ENCODE measurements at places on chromosomes 1 and 21.
A peak's percentile ranks its signal among the peaks of the same experiment; 100 is the strongest.

DNA sequence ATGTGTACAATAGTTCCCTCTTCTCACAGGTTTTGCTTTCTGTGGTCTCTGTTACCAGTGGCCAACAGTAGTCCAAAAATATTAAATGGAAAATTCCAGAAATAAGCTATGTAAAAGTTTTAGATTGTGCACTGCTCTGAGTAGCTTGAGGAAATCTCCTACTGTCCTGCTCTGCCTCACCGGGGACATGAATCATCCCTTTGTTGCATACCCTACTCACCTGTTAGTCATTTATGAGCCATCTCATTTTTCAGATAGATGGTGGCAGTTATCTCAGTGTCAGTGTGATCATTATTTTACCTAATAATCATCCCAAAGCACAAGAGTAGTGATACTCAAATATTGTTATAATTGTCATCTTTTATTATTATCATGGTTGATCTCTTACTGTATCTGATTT, 688.1 kb downstream of the PLA2G4A start:
- no peak for DNase-seq

DNA sequence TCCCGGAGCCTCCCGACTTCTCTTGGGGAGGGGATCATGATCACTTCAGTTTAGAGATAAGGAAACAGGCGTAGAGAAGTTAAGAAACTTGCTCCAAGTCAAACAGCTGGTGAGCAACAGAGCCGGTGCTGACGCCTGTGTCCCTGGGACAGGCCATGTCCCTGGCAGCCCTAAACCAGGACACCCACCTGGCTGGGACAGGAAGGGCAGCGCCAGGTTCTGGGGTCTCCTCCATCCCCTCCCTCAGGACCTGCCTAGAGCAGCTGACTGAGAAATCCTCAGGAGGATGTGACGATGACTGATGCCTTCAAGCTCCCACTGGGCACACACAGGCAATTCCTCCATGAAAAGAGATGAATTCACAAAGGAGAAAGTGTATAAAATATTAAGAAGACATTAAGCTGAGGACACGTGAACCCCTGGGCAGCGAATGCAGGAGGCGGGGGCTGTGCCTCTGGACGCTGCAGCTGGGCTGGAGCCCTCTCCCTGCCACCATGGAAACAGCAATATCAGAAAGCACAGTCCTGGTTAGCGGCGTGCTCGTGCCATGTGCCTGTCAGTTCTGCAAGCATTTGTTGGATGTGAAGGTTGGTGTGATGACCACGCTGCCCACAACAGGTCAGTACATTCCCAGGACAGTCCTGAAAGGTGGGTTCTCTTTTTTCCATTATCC, 40.1 kb upstream of the C1orf174 start:
- DNase-seq, result no peak

DNA sequence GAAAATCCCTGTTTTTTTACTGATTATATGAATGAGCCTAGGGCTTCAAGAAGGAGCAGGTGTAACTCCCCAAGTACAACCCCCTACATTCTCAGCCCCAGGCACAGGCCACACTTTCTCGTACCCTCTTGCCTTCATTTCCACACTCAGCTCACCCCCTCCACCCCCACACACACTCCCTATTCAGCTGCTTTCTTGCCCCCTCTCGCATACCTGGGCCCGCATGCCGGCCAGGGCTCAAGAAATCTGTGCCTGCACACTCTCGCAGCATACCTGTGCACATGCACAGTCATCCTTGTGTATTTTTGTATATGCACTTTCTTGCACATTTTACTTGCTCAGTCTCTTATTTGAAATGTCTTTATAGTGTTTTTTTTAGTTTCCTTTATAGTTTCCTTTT, 2.0 kb downstream of the PTPRF start:
- DNase-seq, result no peak

GRCh38 chr1:59316497-59317128, 19.7 kb downstream of the FGGY start:
- no peak for DNase-seq

GRCh38 chr1:58839846-58840835, 56.3 kb upstream of the JUN start:
- DNase-seq, result no peak

DNA sequence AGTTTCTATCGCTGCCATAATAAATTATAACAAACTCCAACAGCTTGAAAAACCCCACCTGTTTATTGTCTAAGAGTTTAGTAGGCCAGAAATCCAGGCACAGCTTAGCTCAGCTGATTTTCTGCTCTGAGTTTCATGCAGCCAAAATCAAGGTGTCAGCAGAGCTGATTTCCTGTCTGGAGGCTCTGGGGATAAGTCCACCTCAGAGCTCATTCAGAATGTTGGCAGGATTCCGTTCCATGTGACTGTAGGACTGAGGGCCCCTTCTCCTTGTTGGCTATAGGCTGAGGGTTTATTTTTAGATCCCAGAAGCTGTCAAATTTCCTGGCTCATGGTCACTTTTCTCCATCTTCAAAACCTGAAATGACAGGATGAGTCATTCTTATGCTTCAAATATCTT, 91.6 kb upstream of the CHODL start:
- no peak for DNase-seq

DNA sequence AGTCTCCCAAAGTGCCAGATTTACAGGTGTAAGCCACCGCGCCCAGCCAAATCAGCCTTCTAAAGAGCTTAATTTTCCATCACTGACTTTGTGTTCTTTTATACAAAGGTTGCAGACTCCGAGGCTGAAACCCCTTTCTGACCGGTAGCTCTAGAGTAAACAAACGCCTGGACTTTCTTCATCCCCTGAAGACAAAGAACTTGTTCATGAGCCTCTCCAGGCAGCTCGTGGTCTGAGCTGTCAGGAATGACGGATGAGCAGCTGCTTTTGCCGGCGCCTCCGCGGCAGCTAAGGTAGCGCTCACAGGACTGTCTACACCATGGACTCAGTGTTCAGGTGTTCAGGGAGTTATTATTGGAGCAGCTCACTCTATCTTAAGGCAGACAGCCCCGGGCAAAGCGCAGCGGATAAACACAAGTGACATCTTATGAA, 128.5 kb upstream of the ERRFI1 start:
- no peak for DNase-seq

- no peak for DNase-seq
These were observed 259.9 kb upstream of the RAB4A start for GRCh38 chr1:229011022-229011421.

- no peak for DNase-seq
These were observed 33.3 kb upstream of the ERG start for GRCh38 chr21:38531591-38531990.

GRCh38 chr1:23908453-23909341, 4.5 kb downstream of the CNR2 start:
- DNase-seq, result peak; percentile 58

- no peak for DNase-seq
These were observed 376.4 kb upstream of the KAZN start for GRCh38 chr1:14222086-14222485.

DNA sequence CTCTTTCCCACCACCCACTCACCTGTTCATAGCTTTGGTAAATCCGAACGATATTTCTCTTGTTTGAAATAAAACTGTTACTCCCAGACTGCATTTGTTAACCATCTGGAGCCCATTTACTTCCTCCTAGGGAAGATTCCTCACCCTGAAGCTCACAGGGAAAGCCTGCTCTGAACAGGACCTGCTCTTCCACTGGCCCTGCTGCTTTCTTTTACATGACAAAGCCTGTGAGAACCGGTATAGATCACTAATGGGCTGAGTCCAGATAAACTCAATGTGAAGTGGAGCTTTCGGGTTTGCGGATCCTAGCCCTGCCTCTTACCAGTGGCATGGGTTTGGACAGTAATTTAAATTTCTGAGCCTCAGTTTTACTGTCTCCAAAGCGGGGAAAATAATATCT, 45.2 kb downstream of the FAM163A start:
- no peak for DNase-seq

DNA sequence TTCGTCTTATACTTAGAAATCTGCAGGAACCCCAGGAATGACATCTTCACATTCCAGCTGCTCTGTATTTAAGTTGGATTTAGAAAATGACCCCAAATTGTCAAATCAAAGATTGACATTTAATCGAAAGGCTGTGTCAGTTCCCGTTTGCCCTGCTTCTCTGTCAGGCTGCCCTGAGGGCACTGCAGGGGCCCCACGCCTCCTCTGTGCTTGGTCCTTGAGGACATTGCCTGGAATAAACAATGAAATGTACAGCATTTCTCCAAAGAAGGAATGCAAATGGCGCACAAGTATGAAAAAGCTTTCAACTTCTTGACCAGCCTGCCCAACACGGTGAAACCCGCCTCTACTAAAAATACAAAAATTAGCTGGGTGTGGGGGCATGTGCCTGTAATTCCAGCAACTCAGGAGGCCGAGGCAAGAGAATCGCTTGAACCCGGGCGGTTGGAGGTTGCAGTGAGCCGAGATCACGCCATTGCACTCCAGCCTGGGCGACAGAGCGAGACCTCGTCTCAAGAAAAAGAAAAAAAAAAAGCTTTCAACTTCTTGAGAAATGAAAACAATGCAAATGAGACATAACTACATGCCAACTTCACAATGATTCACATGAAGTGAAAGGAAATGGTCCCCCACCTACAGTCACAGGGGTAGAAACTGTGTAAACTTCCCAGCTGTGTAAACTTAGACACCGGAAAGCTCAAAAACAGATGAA, 3.0 kb downstream of the TMPRSS3 start:
- no peak for DNase-seq

DNA sequence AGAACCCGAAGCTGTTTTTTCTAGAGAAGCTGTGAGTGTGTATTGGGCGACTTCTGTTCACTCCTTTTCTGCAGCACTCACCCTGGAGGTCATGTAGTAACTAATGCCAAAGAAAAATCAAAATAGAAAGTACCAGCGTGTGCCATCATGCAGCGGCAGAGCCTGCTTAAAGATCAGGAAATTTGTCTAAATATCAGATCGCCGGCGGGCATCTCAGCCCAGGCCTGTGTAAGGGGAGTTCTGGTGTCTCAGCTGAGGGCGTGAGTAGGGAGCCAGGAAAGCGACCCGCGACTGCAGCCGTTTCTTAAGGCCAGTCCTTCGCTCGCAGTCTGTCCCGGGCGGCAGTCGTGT, 768 bp downstream of the EDARADD start:
- DNase-seq, result no peak

DNA sequence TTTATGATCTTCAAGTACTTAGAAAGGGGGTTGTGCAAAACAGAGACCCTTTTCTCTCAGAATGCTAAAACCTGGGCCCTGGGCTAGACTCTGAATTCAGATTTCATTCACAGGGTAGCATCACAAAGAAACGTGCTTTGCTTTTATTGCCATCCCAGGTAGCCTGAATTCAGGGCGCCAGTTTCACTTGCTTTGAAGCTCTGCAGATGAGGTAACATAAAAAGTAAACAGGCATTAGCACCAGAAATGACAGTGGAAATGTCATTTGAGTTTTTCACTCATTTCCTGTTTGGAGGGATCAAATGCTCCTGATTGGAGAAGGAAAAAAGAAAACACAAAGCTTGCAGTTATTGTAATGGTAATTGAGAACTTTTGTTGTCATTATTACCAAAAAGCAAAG, 2.6 kb downstream of the SYPL2 start:
- DNase-seq, result no peak

GRCh38 chr1:117260761-117261423, 50.2 kb upstream of the VTCN1 start:
- no peak for DNase-seq

GRCh38 chr1:54581621-54582035, 33.6 kb downstream of the ACOT11 start:
- DNase-seq, result no peak

DNA sequence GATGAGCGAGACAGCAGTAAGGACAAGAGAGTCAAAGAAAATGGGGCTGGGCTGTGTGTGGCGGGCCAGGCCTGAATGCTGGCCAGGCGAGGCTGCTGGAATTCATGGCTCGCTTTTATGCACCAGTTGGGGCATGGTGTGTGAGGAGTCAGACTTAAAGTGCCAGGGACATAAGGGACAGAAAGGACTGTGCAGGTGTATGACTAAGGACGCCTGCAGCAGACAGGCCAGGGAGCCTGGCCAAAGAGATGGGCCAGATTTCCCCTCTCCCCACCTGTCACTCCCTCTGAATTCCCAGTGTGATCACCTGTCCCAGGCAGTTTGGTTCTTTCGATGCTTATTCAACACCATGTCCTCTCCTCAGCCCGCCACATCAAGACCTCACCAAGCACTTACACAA, 16.9 kb upstream of the SMIM12 start:
- DNase-seq, result no peak

All from NK-92 treated with Interleukin-12 subunit alpha and Interleukin-12 subunit beta, amount 100 ng/mL, for 24 hours (cell line).